DMS79 treated with DMSO at 0.1 percent for 48 hours (cell line): ENCODE measurements at places on chromosomes 1 and 21.

GRCh38 chr1:177286396-177286795 is 115.6 kb downstream of the BRINP2 start:
- no peak for DNase-seq

GRCh38 chr1:81540216-81540615 is 260.5 kb upstream of the ADGRL2 start:
- no peak for DNase-seq

DNA sequence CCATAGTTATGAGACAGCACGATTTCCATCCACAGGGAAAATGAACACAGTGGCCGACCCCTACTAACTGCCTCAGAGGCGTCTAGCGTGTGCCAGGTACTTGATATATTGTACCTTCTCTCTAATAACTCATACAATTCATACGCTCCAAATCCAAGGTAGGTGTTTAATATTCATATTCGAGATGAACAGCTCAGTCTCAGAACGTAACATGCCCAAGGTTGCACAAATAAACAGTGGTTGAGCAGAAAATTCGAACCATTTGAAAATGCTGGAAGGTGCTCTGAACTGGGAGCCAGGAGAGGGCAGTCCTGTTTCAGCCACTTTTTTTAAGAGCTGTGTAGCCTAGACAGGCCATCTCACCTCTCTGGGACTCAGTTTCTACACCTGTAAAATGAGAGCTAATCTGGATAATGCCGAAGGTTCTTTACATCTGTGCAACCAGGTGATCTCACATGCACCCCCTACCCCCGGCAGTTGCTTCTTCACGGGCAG is 7.9 kb downstream of the SLC45A3 start:
- DNase-seq: no peak

DNA sequence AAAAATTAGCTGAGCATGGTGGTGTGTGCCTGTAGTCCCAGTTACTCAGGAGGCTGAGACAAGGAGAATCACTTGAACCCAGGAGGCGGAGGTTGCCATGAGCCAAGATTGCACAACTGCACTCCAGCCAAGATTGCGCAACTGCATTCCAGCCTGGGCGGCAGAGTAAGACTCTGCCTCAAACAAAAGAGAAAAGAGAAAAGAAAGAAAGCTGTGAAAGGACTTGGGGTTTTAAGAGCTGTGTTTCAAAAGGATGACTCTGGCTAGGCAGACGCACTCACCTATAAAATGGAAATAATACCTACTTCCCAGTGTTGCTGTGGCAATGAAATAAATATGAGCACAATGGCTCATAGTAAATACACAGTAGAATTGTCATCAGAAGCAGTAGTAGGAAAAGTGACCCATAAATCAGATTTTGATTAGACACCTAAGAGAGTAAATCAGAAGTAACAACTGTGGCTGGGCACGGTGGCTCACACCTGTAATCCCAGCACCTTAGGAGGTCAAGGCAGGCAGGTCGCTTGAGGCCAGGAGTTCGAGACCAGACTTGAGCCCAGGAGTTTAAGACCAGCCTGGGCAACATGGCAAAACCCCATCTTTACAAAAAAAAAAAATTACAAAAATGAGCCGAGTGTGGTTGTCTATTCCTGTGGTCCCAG is 45.9 kb upstream of the PUM1 start:
- DNase-seq: peak; percentile 15
